A673 (cell line): ENCODE measurements at places on chromosomes 16 and 17.

GRCh38 chr16:1978476-1979120 lies 2.7 kb downstream of the NOXO1 start:
- DNase-seq, result no peak

- no peak for DNase-seq
These were observed 14.5 kb downstream of the SNX11 start for GRCh38 chr17:48121923-48122664.

GRCh38 chr17:67125924-67126323 lies 81.6 kb downstream of the CACNG1 start:
- DNase-seq, result no peak

DNA sequence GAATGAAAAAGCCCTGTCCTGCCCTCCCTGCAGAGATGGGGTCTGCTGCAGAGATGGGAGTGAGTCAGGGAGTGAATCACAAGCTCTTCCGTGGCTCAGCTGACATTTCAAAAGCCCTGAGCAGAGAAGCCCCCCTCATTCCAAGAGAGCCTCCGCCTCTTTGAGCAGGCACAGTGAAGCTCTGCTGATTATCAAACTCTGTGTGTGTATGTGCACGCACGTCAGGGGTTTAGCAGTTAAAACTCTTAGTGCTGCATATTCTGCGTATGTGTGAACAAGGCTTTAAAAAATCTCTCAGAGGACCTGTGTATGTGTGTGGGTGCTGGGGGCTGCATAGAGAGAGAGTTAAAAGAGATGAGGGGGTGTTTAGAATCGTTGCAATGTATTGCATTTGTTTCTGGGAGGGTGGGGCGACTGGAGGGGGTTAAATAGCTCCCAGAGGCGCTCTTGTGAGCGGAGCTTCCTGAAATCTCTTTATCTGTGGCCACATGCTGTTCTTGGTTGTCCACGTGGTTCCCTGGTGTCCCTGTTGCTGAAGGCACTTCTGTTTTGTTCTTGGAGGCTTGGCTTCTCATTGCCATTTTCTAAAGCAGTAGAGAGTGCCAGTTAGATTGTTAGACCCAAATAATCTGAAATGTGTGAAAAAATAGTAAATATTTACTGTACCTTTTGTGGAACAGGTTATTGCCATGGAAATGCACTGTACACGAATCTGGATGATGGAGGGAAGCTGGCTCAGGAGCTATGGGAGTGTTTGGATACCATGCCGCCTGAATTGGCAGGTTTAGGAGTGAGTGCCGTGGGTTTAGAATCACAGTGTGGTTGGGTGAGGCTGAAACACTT lies 116.6 kb downstream of the PRKCB start:
- peak; percentile 92 for DNase-seq
